ENCODE measurements at places on chromosomes 7 and 10. TPM values are rescaled to one million over a fixed set of nuclear protein-coding genes. Genes with fewer than 3 reads are reported as not detected.

The LRRC4 gene
- not detected for total RNA-seq

The CRPPA gene
- total RNA-seq: 0.68 TPM

The ZNF786 gene
- 7.0 TPM for total RNA-seq

The PDK4 gene
- total RNA-seq: not detected

The EPO gene
- total RNA-seq: not detected

The ELAPOR2 gene
- total RNA-seq: 2.5 TPM

The UCMA gene
- not detected for total RNA-seq

The CPEB3 gene
- total RNA-seq: 3.0 TPM

DNA sequence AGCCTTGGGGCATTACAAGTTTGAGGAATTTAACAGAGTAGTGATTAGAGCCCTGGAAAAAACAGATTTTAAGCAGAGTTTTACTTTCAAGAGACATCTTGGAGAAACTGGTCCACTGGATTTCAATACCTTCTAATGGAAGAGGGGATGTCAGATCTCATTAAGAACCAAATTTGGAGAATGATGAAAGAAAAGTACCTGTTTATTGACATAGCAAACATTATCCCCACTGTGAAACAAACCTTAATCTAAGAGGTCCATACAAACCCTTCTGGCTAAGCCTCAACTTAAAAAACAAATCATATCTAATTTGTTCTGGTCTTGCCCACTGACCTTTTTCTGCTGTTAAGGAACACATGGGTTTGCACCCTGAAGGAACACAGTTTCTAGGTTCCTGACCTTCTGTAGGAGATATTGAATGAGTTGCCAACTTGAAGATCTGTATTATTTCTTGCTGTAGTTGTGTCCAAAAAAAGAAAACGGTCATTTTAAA is 53.5 kb downstream of the LAMB1 start:
- no peaks in the 10 kb centered on the region for H3K4me1 ChIP-seq
- DNase-seq: no peak
- H3K27ac ChIP-seq: no peak overlapping the region

GRCh38 chr10:30073767-30074060 is 14.3 kb upstream of the JCAD start:
- DNase-seq: no peak
- no peak overlapping the region for H3K4me3 ChIP-seq
- H3K27me3 ChIP-seq: peaks cover 17% of the 10 kb centered on the region
- H3K27ac ChIP-seq: no peak overlapping the region

DNA sequence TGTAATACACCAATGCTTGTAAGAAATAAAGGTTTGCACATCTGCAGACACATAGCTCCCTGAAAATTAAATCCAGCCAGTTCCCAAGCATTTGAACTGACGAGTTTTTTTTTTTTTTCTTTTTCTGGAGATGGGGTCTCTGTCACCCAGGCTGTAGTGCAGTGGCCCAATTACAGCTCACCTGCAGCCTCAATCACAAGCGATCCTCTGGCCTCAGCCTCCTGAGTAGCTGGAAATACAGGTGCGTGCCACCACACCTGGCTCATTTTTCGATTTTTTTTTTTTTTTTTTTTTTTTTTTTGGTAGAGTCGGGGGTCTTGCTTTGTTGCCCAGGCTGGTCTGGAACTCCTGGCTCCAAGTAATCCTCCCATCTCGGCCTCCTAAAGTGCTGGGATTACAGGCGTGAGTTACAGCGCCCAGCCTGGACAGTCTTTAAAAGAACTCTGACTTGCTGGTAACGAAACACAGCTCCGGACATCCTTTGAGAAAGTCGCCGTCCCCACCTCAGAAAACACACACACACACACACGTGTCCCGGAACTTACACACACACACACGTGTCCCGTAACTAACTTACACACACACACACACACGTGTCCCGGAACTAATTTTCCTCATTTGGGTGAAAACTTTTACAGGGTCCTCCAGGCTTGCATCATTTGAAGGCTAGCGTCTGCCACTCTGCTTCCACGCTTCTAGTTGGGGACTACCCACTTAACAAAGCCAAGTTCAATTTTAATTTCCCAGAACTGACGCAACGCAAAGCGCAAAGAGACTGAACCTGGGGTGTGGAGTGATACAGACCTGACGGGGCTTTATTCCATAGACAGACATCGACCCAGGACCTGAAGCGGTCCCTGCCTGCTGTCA is 18.6 kb downstream of the OCM2 start:
- H3K27ac ChIP-seq: peak overlapping the region; percentile 92
- DNase-seq: peak; percentile 47
- peaks cover 22% of the 10 kb centered on the region for H3K4me1 ChIP-seq
- H3K27me3 ChIP-seq: no peaks in the 10 kb centered on the region
- H3K4me3 ChIP-seq: peak overlapping the region; percentile 97

DNA sequence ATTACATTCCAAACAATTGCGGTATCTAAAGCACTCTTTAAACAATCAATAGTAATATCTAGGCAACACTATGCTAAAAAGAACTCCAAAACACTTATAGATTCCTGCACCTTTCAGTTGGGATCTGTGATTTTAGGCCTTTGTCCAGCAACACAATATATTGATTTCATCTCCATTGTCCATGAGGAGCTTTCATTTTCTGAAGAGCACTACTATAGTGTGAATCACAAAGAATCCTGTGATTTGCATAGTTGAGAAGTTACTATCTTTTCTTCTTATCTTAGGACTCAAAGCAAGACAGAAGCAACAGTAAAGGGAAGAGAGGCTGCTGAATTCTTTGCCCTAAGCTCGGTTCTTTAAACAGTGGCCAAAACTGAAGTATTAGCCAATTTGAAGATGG is 846.8 kb downstream of the IPMK start:
- DNase-seq: no peak
- no peak overlapping the region for H3K4me3 ChIP-seq
- no peaks in the 10 kb centered on the region for H3K4me1 ChIP-seq
- H3K27ac ChIP-seq: no peak overlapping the region
- H3K27me3 ChIP-seq: no peaks in the 10 kb centered on the region
- H3K36me3 ChIP-seq: no peaks in the 10 kb centered on the region

DNA sequence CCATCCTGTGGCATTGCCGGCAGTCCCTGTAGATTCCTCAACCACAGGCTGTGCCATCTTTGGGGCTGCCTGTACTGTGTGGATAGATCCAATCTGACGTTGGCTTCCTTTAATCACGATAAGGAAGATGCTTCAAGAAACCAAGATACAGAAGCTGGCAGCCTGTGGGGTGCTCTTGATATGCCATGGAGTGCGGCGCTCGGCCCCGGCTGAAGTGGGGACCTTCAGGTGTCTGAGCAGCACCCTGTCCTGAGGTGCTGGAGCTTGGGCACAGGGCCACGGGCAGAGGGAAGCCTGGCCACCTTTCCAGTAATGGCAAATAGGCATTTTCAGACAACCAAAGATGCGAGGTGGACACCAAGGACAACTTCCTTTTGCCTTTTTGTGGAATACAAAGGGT is 139.5 kb downstream of the ACTR3B start:
- no peak overlapping the region for H3K27ac ChIP-seq
- H3K4me3 ChIP-seq: no peak overlapping the region
- H3K36me3 ChIP-seq: no peaks in the 10 kb centered on the region
- H3K27me3 ChIP-seq: no peaks in the 10 kb centered on the region

- H3K36me3 ChIP-seq: no peaks in the 10 kb centered on the region
- DNase-seq: no peak
- no peak overlapping the region for H3K27ac ChIP-seq
- H3K4me3 ChIP-seq: no peak overlapping the region
- H3K27me3 ChIP-seq: no peaks in the 10 kb centered on the region
These were observed 349.4 kb downstream of the PARD3 start for GRCh38 chr10:34465678-34466077.

GRCh38 chr10:112584276-112584675 is 137.3 kb downstream of the VTI1A start:
- H3K4me1 ChIP-seq: no peaks in the 10 kb centered on the region
- no peak overlapping the region for H3K4me3 ChIP-seq
- no peak overlapping the region for H3K27ac ChIP-seq
- DNase-seq: no peak

- H3K4me3 ChIP-seq: no peak overlapping the region
- no peaks in the 10 kb centered on the region for H3K27me3 ChIP-seq
- H3K36me3 ChIP-seq: no peaks in the 10 kb centered on the region
- no peak for DNase-seq
- H3K4me1 ChIP-seq: no peaks in the 10 kb centered on the region
- no peak overlapping the region for H3K27ac ChIP-seq
These were observed 324.6 kb downstream of the ATRNL1 start for GRCh38 chr10:115417585-115418265.

DNA sequence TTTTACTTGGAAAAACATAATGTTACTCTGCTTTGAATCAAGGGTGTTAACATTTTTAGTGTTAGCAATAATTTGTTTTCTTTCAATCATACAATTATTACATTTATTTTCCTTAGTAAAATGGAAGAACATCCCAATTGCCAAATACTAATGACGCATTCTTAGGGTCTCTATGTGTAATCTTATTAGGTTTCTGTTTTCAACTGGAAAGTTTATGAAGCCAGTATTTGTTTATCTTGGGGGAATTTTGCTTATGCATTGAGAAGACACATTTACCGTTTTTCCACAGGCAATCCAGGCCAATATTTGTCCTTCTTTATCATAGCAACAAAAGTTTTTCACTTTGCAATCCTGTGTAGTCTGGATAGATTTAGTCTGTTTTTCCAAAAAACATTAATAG is 134.5 kb downstream of the CPED1 start:
- no peak for DNase-seq
- H3K4me3 ChIP-seq: no peak overlapping the region
- no peaks in the 10 kb centered on the region for H3K36me3 ChIP-seq

GRCh38 chr7:81869670-81870069 is 99.8 kb upstream of the HGF start:
- H3K27me3 ChIP-seq: no peaks in the 10 kb centered on the region
- no peaks in the 10 kb centered on the region for H3K4me1 ChIP-seq
- no peak overlapping the region for H3K4me3 ChIP-seq

GRCh38 chr10:133237588-133238465 is at the start of gene VENTX:
TSS of gene VENTX (plus strand) at chr10:133237855. CDS start at chr10:133237915, 60 bp downstream.
- H3K27me3 ChIP-seq: peaks cover 61% of the 10 kb centered on the region
- no peak for DNase-seq
- no peak within 1 kb of the TSS for H3K4me3 ChIP-seq
- no peak within 1 kb of the TSS for H3K27ac ChIP-seq
- H3K4me1 ChIP-seq: peaks cover 28% of the 10 kb centered on the region
- no peaks in the 10 kb centered on the region for H3K36me3 ChIP-seq

DNA sequence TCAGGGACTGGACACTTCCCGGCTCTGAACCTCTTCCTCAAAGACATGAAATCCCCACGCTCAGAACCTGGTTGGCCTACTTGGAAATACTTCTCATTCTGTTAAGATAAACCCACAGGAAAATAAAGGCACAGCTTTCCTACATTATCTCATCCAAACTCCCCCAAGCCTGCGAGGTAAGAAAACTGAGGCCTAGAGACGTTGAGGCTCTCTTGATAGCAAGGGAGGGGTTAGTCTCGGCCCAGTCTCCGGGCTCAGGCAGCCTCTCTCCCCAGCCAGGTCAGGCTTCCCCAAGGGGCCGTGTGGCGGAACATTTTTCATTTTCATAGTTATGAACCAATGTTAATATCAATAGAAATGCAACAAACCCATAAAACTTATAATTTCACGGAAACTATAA is 4.6 kb upstream of the EIF3B start:
- H3K36me3 ChIP-seq: peaks cover 3% of the 10 kb centered on the region
- H3K27ac ChIP-seq: peak overlapping the region; percentile 16
- no peak overlapping the region for H3K4me3 ChIP-seq
- peaks cover 17% of the 10 kb centered on the region for H3K4me1 ChIP-seq
- DNase-seq: no peak

GRCh38 chr7:100599911-100600729 is 2.0 kb upstream of the PCOLCE start:
- H3K27me3 ChIP-seq: peaks cover 4% of the 10 kb centered on the region
- peaks cover 28% of the 10 kb centered on the region for H3K4me1 ChIP-seq
- H3K4me3 ChIP-seq: no peak overlapping the region
- no peak overlapping the region for H3K27ac ChIP-seq
- H3K36me3 ChIP-seq: no peaks in the 10 kb centered on the region

- no peaks in the 10 kb centered on the region for H3K4me1 ChIP-seq
- no peak overlapping the region for H3K4me3 ChIP-seq
- H3K27me3 ChIP-seq: no peaks in the 10 kb centered on the region
- H3K36me3 ChIP-seq: no peaks in the 10 kb centered on the region
- no peak overlapping the region for H3K27ac ChIP-seq
These were observed 87.2 kb downstream of the TWIST1 start for GRCh38 chr7:19030281-19030680.

DNA sequence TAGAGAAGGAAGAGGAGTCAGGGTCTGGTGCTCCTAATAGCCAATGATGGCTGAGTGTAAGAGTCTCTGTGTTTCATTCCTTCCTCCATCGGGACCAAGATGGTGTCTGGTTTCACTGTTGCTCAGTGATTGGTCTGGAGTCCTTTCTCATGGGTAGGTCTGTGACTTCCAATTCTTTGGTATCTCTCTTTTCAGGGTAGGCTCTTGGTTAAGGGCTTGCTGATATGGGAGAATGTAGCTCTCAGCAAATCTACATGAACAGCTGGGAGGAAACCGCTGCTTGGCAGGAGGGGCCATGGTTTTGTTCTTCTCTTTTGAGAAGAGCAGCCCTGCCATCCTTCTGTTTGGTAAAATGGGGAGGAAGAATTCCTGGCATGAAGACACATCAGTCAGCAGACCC is 209.1 kb upstream of the PODXL start:
- no peak for DNase-seq
- no peaks in the 10 kb centered on the region for H3K36me3 ChIP-seq
- H3K4me3 ChIP-seq: no peak overlapping the region
- H3K27me3 ChIP-seq: peaks cover 1% of the 10 kb centered on the region
- H3K27ac ChIP-seq: no peak overlapping the region

DNA sequence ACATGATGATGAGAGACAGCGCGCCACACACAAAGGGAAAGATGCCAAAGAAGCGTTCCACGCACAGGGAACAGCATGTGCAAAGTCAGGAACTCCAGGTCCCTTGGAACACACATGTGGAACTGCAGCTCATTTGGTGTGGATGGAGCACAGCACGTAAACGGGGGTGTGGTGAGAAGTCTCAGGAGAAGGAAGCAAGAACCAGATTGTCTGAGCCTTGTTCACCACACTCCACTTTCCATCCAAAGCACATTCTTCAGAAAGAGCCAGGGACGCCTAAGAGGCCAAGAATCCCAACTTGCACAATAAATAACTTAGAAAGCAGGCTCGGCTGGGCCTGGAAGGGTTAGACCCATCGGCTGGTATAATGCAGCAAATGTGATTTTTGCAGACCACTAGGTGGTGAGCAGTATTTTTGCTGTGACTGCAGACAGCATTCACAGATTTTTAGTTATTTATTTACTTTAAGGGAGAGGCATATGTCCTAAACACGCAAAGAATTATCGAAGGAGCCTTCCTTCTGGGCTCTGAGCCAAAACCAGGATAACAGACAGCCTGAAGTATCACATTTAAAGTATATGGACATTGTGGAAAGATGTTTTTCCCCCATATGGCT is 27.9 kb upstream of the ASCC1 start:
- DNase-seq: no peak
- no peak overlapping the region for H3K27ac ChIP-seq
- H3K36me3 ChIP-seq: peaks cover 9% of the 10 kb centered on the region
- H3K4me3 ChIP-seq: no peak overlapping the region
- H3K27me3 ChIP-seq: no peaks in the 10 kb centered on the region

GRCh38 chr10:93417921-93418320 is 64.2 kb downstream of the MYOF start:
- H3K4me3 ChIP-seq: no peak overlapping the region
- no peak for DNase-seq
- peaks cover 3% of the 10 kb centered on the region for H3K36me3 ChIP-seq

GRCh38 chr7:55156919-55157763 is 138.3 kb downstream of the EGFR start:
- no peaks in the 10 kb centered on the region for H3K4me1 ChIP-seq
- H3K4me3 ChIP-seq: no peak overlapping the region
- H3K36me3 ChIP-seq: no peaks in the 10 kb centered on the region
- H3K27ac ChIP-seq: no peak overlapping the region
- DNase-seq: no peak

All from activated CD4-positive, alpha-beta memory T cell treated with anti-CD3 and anti-CD28 coated beads, Interleukin-2, amount 10 ng/mL, durations not matched to agents 7 days and 5 days (primary cell).